ENCODE measurements at places on chromosomes 7 and 10.
A peak's percentile ranks its signal among the peaks of the same experiment; 100 is the strongest.

DNA sequence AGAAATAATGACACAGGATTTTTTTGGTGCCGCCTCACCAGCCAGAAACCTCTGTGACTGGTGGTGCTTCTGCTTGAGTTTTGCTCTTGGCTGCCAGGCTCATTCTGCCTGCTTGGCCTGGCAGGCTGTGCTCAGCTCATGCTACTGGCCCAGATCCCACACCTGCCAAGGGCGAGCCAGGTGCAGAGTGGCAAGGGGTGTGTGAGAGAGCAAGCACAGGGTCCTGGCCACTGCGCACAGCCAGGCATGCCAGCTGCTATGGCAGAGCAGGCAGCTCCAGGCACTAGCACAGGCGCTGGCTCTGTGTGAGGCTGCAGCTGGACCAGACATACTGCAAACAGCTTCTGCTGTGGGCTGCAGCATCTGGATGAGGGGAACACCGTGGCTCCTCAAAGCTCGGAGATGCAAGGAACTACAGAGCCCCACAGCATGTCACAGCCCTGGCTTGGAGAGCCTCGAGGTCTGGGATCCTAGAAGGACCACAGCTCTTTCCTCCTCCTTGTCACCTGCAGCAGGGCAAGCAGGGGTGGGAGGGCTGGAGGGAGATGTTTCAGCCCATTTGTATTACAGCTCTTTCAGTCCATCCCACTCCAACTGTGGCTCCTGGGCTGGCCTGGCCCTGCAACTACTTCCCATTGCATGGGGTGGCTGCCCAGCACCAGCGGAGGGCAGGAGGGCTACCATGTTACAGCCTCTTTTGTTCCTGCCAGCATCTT is 313.4 kb upstream of the SEMA3C start:
- no peak for DNase-seq

GRCh38 chr7:120344276-120344675 is 71.3 kb downstream of the KCND2 start:
- no peak for DNase-seq

GRCh38 chr7:131953184-131953583 is 396.8 kb upstream of the PODXL start:
- DNase-seq = no peak

- peak; percentile 49 for DNase-seq
These were observed 142.3 kb downstream of the VPS50 start for GRCh38 chr7:93374345-93374940.

- no peak for DNase-seq
These were observed 366.4 kb upstream of the PLXDC2 start for GRCh38 chr10:19449860-19450259.

GRCh38 chr10:122252805-122253204 is 18.3 kb upstream of the BTBD16 start:
- no peak for DNase-seq

Data from DMS 273 treated with DMSO at 0.1 percent for 48 hours (cell line).